Hematopoietic multipotent progenitor cell (in vitro differentiated cells): ENCODE measurements at places on chromosomes 5 and 9.

DNA sequence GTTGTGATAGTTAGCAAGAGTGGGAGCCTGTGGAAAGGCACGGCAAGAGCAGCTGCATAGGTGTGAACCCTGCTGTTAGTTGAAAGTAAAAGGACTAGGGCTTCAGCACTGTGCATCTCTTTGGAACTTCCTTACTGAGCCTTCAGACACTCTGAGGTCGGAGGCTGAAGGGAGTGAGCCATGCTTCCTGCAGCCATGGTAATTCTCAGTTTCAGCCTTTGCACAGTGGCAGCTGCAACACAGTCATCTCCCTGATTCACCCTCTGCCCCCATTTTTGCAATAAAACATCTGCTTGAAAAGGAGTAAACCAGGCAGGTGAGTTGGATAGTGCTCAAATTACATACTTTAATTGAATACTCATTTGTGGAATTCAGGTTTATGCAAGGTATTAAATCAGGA, 6.5 kb upstream of the TLE4 start:
- no peak for DNase-seq

DNA sequence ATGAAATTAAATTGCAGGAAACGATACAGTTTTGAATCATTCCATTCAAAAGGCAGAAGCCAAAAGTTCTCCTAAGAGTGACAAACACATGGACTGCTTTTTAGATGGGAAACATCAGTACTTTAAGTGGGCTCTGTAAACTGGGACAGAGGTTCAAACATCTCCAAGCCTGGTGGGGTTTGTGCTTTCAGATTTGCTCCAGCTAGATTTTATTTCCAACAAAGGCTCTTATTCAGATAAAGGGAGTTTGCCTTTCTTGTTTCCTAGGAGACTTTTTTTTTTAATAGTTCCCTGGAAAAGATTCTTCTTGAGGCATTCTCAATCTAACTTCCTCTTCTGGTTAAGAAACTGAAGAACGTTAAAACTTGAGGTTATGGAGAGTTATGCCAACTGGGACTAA, 277.6 kb downstream of the TMEM38B start:
- DNase-seq: no peak

- peak; percentile 92 for DNase-seq
Observed at GRCh38 chr9:124285903-124286291, 28.1 kb downstream of the NEK6 start.

DNA sequence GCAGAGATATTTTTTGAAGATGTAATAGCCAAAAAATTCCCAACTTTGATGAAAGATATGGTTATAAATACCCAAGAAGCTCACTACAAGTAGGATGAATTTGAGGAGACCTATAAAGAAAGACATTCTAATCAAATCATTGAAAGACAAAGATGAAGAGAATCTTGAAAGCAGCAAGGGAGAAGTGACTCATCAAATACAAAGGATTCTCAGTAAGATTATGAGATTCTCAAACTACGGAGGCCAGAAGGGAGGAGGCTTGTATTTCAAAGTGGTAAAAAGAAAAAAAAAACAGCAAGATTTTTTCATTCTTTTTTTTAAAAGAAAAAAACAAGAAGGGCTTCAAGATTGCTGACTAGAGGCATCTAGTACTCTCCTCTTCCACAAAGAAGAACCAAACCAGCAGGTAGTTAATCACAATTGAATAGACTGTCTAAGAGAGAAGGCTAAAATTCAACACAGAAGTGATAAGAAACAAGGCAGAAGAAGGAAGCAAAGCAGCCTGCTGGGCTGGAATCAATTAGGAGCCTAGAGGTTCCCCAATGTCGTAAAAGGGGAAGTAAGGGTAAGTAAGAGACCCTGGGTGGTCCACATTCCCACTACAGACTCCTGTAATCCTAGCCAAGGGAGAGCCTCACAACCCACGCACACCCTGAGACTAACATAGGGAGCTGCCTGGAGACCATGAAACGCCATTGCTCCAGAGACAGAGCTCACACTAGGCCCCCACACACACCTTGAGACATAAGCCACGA, 59.1 kb upstream of the NIPAL4 start:
- no peak for DNase-seq

- DNase-seq: no peak
Observed at GRCh38 chr5:82924226-82925060, 152.8 kb downstream of the TMEM167A start.

DNA sequence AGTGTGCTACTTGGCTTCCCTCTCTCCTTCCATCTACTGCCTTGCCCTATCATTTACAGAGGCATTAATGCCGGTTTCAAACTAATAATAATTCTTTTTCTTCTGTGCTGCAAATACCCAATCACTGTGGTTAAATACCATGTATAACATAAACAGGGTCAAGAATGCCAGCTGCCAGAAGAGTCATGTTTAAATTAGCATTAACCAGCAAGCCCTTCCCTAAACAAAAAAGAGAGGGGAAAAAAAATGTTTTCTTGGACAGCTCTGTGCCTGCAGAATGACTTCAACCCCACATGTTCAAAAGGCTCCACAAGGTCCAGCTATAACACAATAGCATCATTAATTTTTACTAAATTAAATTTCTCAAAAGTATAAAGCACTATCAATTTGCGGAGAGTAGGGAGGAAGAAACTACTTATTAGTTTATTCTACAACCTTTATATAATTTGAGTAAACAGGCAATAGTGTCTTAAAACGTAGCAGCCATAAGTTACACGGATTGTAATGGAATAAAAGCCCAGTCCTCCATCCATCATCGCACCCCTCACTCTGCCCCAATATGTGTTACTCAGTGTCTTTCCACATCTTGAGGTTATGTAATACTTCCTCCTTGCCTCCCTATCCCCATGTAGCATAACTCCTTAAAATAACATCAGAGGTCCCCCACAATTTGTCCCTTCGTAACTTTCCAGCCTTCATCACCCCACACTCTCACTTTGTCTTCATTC, 3.9 kb downstream of the LPAR1 start:
- no peak for DNase-seq

DNA sequence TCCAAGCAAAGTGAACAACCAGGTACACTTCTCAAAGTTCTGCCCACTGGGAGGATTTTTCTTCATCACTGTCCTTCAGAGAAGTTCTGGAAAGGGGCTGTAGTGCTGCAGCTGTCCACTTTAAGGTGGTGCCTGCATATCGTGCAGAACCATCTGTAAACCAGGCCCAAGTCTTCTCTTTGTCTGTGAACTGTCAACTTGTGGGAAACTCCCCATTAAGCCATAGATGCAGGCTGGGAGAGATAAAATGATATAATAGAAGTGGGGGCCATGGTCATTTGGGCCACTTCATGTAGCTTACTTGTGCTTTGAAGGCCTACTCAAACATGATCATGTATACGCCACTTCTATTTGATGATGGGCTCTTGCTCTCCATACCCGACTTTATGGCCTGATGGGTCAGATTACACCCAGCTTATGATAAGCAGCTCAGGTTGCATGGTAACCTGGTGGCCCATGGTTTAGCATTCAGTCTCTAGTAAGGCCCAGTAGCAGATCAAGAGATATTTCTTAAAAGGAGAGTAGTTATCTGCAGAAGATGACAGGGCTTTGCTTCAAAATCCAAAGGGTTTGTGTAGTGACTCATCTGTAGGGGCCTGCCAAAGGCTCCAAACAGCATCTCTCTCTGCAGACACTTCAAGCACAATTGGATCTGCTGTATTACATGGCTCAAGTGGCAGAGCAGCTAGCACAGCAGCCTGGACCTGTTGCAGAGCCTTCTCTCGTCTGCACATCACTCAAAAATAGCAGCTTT, 15.7 kb upstream of the BTF3 start:
- no peak for DNase-seq

DNA sequence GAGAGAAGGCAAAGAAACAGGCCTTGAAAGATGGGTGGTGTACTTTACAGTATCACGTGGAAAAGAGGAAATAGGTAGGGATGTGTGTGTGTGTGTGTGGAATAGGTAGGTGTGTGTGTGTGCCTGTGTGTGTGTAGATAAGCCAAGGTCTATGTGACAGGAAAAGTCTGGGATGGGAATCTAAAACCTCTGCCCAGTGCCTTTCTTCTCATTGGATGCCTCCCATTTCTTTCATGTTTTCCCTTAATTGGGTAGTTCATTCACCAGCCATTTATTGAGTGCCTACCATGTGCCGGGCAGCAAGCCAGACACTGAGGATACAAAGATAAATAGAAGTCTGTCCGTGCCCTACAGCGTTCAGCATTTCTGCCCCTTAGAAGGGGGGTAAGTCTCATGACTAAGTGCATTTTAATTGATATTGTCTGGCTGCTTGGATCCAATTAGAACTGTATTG, 1.0 kb downstream of the URM1 start:
- no peak for DNase-seq

- no peak for DNase-seq
Observed at GRCh38 chr9:13361076-13361475, 81.6 kb upstream of the MPDZ start.

DNA sequence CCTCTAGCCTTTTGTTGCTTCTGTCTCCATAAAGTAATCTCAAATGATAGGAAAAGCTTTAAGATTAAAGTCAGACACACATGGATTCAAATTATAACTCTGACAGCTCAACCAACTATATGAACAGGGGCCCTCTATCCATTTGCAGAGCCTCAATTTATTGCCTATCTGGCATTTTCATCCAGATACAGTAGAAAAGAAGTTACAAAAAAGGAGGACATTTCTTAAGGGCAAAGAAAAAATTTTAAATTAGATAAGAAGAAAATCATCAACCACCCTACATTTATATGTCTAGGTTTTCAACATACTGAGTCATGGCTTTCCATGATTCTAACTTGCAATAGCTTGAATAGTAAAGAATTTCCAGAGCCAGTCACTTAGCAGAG, 567.2 kb downstream of the CAAP1 start:
- no peak for DNase-seq

GRCh38 chr9:85053206-85053786, 383.8 kb downstream of the NTRK2 start:
- no peak for DNase-seq

GRCh38 chr5:68793074-68793473, 300.7 kb upstream of the SLC30A5 start:
- no peak for DNase-seq

GRCh38 chr9:1231998-1232919, 182.1 kb downstream of the DMRT2 start:
- no peak for DNase-seq

DNA sequence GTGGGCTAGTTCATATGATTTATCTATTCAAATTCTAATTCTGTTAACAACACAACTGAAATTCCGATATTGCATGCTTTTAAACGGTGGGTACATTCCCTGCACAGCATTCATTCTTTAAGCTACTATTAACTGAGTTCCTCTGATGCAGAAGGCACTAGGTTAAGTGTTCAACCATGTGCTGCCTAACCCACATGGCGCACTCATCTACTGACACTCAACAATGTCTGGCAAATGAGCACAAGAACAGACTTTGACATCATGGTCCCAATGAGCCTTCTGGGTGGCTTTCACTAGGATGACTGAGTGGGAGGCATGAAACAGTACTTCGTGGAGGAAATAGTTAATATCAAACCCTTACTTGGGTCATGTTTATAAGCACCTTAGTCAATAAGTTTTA, 10.2 kb downstream of the NREP start:
- no peak for DNase-seq

- DNase-seq: no peak
Observed at GRCh38 chr9:111274737-111275136, 55.3 kb downstream of the OR2K2 start.

DNA sequence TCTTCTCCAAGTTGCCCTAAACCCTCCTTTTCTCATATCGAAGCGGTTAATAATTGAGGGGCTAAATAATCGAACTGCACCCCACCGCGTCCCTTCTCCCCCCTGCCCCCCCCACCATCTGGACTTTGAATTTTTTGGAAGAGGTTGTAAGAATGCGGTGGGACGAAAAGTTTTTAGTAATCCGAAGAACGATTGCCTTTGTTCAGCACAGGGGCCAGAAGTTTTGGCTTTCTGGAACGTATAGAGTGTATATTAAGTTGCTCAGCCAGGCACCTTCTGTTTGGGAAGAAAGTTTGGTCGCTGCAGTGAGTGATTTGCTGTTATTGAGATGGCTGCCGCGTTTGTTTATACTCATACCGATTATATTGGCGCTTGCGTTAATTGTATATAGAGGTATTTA, 518 bp downstream of the ERBIN start:
- no peak for DNase-seq

DNA sequence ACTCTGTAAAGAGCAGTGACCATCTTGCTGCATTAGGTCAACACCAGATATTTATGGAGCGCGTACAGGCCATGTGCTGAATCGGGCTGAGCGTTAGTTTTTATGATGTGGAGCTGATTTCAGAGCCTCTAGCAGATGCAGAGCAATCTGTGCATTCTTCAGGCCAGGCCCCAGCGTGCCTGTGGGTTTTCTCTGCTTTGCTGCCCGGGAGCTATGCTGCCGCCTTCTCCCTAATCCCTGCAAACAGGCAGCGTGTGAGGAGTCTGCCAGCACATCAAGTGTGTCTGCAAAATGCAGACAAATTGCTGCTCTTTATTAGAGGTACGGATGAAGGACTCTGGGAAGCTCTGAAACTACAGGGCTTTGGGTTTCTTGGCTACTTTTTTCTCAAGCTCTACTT, 170.0 kb downstream of the NTRK2 start:
- DNase-seq: no peak

DNA sequence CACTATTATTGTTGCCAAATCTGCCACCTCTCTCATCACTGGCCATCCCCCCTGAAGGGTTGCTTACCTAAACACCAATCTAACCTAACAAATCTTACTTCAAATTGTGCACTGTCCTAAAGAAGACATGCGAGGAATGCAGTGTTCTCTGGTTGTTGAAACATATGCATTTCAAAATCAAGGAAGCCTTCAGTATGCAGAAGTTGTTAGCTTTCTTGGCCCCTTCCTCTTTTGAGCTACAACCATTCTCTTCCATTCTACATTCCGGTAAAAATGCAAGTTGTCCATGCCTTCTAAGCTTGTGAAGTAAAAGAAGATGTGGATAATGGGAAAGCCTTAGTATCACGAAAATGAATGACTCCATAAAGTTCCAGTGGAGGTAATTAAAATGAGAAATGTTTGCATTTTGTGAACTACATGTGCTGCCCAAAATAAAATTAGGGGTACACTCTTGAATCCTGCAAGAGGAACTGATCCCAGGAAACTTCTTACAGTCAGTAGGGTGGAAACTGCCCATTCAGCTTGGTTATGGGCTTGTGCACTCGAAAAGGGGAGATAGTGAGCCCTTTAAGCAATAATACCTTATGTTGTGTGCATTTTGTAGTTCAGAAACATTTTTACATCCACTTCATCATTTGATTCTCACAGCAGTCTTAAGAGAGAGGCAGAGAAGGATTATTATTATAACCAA, 77.6 kb upstream of the ADRB2 start:
- no peak for DNase-seq
